Trophoblast cell (in vitro differentiated cells and primary cell): ENCODE measurements at places on chromosomes 2 and 18.

GRCh38 chr2:8193146-8193545 lies 488.7 kb upstream of the ID2 start:
- no peak for DNase-seq

- no peak for DNase-seq
Measured at GRCh38 chr18:73663581-73663980, 484.1 kb downstream of the FBXO15 start.

- no peak for DNase-seq
Measured at GRCh38 chr2:169806586-169806985, 7.9 kb downstream of the SSB start.

DNA sequence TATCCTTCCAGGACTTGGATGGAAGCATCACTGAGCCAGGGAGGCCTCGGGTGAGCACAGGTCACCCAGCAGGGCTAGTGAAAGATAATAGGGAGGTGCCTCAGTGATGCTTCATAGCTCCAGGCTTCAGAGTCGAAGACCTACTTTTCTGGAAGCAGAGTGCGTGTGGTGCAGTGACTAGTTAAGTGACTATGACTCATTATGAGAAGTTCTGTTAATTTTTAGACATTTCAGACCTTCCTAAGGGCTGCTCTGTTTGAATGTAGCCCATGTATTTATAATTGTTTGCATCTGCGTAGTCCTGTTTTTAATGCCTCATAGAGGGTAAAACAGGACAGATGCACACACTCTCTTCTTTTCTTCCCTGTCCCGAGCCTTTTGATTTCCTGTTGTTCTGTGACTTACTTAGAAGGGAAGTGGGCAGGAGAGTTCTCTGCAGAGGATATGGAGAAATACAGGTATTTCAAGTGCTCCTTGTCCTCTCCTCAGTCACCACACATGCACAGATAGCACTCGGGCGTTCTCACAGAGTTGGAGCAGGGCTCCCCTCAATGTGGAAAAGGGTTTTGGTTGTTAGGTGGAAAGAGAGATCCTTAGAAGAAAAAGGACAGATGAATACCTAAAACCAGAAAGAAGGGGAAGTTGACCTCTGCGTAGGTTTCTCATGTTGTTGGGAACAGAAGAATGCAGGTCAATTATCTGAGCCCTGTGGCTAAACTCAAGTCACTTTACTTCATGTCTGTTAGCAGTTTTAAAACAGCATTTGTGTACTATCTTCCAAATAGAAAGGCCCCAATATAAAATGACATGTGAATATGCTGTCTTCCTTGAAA lies 34.7 kb downstream of the RALB start:
- DNase-seq = peak; percentile 75

DNA sequence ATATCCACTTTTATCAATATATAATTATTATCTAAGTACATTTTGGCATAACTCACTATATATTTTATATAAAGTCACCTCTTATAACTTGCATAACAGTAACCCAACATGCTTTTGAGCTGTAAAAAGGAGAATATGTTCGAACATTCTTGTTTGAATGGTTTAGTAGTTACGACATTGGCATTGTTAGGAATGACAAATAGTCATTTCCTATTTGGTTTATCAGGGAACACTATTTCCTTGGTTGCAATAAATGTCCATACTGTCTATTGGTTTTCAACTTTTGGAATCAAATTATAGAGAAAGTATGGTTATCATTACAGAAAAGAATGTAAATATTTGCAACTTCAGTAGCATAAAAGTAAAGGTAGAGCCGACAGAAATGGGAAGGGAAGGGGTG lies 124.1 kb downstream of the PARD3B start:
- DNase-seq = no peak

DNA sequence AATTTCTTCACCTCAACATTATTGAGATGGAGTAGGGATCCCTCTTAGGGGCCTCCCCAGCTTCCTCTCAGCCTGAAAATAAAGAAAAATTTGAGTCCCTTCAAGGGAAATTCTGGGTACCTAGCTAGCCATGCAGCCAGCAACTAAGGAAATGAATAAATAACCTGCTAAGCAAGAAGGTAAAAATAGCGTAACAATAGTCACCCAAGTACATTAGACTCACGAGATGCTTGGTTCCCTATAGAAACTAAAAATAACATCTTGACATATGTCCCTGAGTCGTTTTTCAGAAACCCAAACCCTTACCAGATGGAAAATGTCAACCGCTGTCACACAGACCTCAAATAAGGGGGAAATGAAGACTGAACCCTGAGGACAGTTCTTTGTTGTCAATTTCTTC lies 51.9 kb downstream of the CACNB4 start:
- DNase-seq = no peak

- DNase-seq = no peak
Measured at GRCh38 chr2:105827351-105828096, 82.8 kb downstream of the NCK2 start.

DNA sequence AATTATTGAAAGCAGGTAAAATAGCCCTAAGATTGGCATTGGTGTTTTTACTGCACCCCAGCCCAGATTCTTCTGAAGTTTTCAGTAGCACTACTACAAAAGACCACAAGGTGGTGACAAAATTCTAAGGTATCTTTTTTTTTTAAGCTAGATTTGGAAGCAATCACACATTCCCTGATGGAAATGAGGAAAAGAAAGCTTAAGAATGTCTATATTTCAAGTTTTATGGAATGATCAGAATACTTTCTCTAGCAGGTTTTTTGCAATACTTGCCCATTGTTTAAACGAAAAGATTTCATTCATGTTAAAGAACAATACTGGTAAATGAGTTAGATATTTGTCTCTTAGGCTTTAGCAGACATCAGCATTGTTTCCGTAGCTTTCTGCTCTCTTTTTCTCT lies 32.1 kb upstream of the ZNF638 start:
- DNase-seq = peak; percentile 70

DNA sequence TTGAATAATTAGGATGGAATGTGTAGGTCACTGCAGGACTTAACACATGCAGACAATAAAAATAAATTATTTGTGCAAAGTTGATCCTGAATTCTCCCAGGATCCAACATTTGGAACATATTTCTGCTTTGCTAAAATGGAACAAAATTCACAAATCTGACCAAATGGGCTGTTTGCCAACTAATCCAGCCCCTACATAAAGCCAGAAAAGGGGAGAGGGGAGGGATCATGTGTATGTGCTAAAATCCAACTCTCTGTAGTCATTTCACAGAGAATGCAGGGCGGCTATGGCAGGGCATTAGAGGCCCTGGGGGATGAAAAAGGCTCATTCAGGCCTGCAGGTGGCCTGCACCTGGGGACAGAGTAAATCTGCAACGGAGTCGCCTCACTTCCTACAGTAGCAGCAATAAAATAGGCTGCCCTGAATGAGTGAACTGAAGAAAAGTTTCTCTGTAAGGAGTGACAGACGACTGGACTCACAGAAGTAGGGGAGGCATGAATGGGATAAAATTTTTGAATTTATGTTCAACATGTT lies 4.0 kb upstream of the ZFP36L2 start:
- DNase-seq = peak; percentile 24

GRCh38 chr2:23788100-23788499 lies 138.8 kb downstream of the ATAD2B start:
- no peak for DNase-seq

DNA sequence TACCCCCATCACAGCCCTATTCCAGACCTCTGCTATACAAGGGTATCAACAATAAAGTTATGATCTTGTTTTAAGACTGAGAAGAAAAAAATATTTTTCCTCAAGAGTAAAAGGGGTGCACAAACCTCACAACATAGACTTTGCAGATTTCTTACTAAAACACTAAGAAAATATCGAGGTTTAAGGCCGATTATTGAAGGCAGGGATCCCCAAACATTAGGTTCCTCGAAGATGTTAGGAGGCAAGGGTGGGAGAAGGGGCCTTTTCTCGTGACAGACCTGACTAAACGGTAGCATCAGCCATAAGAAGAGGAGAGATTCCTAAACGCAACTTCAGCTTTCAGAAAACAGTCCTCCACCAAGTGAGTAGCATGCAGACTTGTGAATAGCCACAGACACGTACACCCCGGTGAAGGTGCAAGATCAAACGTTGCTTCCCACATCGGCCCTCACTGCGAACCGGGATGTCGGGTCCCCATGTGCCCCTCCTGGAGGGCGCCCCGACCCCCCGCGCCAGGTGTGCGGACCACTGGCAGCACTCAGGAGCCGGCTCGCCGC lies 678 bp downstream of the PIAS2 start:
- DNase-seq = no peak

DNA sequence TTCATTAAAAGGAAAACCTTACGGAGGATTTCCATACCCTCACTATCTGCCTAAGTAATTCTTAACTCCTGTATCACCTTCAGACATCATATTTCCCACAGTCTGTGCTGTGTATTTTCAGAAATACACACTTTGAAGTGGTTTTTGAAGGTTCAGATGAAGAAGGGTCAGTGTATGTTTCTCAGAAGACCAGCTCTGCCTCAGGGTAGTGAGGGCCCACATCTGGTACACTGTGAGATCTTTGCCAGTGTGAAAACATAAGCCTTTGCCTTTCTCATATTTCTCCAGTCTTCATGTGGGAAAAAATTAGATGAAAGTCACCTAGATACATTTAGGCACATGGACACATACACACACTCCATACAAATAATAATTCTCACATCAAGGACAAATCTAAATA lies 408.4 kb downstream of the RIT2 start:
- DNase-seq = no peak

GRCh38 chr2:70560442-70560841 lies 6.8 kb upstream of the TGFA start:
- no peak for DNase-seq
